ENCODE measurements at places on chromosomes 1 and 21. TPM values are rescaled to one million over a fixed set of nuclear protein-coding genes. Genes with fewer than 3 reads are reported as not detected.

DNA sequence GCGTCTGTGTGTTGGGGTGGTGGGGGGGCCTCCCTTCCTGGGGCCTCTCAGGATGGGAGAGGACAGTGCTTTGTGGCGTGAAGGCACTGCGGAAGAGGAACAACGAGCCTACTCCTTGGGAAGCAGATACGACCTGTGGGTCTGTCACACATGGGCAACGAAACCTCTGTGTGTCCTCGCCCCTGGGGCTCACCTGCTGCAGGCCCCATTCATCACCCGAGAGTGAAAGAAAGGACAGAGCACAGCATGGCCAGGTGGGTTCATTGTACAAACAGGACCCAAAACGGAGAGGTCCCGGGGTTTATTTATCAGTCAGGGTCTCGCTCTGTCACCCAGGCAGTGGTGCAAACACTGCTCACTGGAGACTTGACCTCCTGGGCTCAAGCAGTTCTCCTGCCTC, 40.1 kb upstream of the LIN9 start:
- DNase-seq: no peak
- no peak overlapping the region for H3K27ac ChIP-seq
- no peaks in the 10 kb centered on the region for H3K36me3 ChIP-seq
- H3K27me3 ChIP-seq: no peaks in the 10 kb centered on the region
- no peak overlapping the region for H3K4me3 ChIP-seq

DNA sequence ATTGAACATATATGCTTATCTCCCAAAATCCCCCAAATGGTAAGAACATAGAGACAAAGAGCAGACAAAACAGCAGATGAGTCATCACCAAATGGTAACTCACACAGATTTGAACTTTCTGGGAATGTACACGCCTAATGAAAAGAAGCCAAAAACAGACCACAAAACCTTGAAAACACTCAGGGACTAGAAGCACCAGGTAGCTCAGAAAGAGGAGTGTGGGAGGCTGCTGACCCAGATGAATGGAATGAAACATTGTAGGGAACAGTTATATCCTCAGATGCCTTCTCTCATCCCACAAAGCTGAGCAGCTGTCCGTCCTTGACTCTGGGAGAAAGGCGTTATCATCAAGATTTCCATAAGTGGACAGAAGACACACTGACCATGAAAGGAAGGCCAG, 307.0 kb upstream of the USP25 start:
- H3K4me1 ChIP-seq: peaks cover 19% of the 10 kb centered on the region
- H3K36me3 ChIP-seq: no peaks in the 10 kb centered on the region
- no peak overlapping the region for H3K27ac ChIP-seq
- DNase-seq: no peak

DNA sequence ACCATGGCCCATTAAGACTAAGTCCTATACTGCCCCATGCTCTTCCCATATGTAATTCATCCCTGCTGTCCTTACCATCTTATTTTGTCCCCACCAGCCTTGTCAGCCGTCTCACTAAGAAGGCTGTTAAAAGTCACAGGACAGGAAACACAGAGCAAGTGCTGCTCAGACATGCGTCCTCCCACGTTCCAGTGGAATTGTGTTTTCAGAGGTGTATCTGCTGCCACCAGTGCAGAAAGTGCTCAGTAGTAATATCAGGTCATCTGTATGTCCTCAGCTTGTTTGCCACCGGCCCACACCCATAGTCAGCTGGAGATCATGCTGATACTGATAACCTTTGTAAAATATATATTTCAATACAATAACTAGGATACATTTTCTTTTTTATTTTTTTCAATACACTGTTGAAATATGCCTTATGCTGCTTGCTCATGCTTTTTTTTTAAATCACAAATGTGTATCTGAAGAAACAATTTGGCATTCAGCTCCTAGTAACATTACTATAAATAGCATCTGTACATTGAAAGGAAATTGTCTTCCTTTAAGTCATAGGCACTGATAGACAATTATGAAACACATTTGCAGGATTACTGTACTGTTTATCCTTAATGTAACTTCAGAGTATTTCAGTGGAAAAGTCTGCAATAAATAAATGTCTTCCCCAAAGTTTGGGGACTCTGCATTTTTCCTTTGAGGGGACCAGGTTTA, 156.9 kb downstream of the EDEM3 start:
- no peaks in the 10 kb centered on the region for H3K36me3 ChIP-seq
- no peaks in the 10 kb centered on the region for H3K4me1 ChIP-seq
- H3K27me3 ChIP-seq: no peaks in the 10 kb centered on the region
- no peak overlapping the region for H3K4me3 ChIP-seq
- no peak overlapping the region for H3K27ac ChIP-seq

DNA sequence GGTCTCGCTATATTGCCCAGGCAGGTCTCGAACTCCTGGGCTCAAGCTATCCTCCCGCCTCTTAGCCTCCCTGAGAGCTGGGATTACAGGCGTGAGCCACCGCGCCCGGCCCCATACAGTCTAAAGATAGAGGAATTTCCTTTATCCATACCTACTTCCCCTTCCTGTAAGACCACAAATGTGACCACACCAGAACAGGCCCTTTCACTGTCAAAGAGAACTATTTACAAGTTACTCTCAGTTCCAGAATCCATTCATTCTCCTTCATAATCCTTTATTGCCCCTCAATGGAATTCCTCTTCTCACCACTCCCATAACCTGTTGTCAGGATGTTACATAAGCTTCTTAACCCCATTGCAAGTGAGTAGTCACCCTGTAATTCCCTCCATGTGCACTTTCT, 26.3 kb upstream of the SLC5A9 start:
- H3K4me3 ChIP-seq: no peak overlapping the region
- no peak for DNase-seq
- no peaks in the 10 kb centered on the region for H3K27me3 ChIP-seq
- peaks cover 5% of the 10 kb centered on the region for H3K36me3 ChIP-seq
- no peak overlapping the region for H3K27ac ChIP-seq

DNA sequence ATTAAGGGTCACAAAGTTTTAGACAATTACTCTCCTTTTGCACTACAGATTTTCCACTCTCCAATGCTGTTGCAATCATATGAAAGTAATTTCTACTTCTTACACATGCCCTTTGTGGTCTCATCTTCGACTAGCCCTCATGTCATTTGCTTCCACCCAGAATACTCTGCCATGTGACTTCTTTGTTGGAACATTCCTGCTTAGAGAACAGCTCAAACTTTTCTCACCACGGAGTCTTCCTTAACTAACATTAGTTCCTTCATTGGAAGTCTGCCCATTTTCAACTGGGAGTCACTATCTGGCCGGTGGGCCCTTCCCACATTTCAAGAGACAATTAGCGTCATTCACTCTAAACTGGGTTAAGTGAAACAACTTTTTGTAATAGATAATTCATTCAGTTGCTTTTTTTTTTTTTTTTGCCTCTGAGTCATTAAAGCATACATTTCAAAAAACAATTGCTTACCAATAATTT, 142.6 kb upstream of the PALMD start:
- no peaks in the 10 kb centered on the region for H3K4me1 ChIP-seq
- H3K36me3 ChIP-seq: peaks cover 24% of the 10 kb centered on the region
- no peak overlapping the region for H3K27ac ChIP-seq
- H3K27me3 ChIP-seq: no peaks in the 10 kb centered on the region
- H3K4me3 ChIP-seq: no peak overlapping the region
- DNase-seq: no peak

DNA sequence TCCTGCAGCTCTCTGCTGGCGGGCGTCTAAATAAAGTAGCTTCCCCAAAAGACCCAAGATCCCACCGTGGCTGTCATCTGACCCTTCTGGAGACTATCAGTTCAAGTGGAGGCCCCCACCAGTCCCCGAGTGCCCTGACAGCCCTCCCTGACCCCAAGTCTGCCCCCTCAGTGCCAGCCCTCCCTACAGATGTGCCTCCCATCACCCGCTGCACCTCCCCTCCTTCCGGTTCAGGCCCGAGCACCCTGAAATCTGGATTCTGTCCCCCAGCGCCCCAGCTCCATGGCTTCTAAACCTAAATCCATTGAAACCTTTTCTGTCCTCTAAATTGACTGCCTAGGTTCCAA, 595 bp downstream of the IL10RB start:
- no peak overlapping the region for H3K27ac ChIP-seq
- no peaks in the 10 kb centered on the region for H3K4me1 ChIP-seq
- no peaks in the 10 kb centered on the region for H3K27me3 ChIP-seq
- DNase-seq: no peak

- H3K36me3 ChIP-seq: peaks cover 44% of the 10 kb centered on the region
- no peaks in the 10 kb centered on the region for H3K4me1 ChIP-seq
- H3K4me3 ChIP-seq: no peak overlapping the region
Measured at GRCh38 chr1:10257851-10258250, 47.5 kb downstream of the KIF1B start.

DNA sequence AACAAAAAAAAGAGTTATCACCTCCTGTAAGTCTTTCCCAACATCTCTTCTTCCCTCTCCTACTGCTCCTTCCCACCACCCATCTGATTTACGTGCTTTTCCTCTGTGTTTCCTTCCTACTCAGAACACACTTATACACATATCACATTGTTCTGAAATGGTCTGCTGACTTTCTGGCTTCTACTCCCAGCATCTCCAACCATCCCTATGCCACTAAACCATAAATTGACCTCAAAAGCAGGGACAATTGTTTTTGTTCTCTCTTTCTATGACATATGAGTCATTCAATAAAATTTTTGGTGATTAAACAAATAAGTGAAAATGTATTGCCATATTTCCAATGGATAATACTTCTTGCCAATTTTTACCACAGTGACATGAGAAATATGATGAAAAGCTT, 8.2 kb downstream of the GOLPH3L start:
- no peak overlapping the region for H3K4me3 ChIP-seq
- no peak for DNase-seq
- no peaks in the 10 kb centered on the region for H3K4me1 ChIP-seq
- no peaks in the 10 kb centered on the region for H3K27me3 ChIP-seq

BLACAT1 gene
- 4.0 TPM for total RNA-seq

IVL gene
- not detected for total RNA-seq

- no peak overlapping the region for H3K27ac ChIP-seq
- H3K36me3 ChIP-seq: no peaks in the 10 kb centered on the region
- no peak overlapping the region for H3K4me3 ChIP-seq
Measured at GRCh38 chr1:24477309-24477708, 25.3 kb upstream of the RCAN3 start.

DNA sequence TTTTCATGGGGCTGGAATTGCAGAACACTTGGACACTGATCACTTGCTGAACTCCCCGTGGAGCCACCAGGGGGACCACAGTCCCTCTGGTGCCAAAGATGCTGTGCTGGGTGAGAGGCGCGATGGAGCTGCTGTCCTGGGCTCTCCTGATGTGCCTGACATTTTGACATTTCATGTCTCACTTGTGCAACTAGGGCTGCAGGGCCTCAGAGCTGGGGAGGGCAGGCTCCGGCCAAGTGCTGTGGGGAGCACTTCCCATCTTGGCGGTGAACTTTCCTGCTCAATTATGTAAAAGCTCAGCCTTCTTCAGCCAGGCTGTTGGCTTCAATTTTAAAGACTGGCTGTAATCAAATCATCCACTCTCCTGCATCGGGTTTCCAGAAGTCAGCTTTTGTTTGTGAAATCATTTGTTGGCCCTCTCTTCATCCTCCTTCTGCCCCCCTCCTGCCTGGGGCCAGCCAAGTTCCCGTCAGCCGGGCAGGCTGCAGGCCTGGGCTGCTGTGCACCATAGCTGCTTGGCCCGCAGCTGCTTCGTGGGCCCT, 36.8 kb downstream of the KCNAB2 start:
- H3K27ac ChIP-seq: no peak overlapping the region
- no peaks in the 10 kb centered on the region for H3K27me3 ChIP-seq
- H3K4me1 ChIP-seq: no peaks in the 10 kb centered on the region
- no peaks in the 10 kb centered on the region for H3K36me3 ChIP-seq
- H3K4me3 ChIP-seq: no peak overlapping the region

DNA sequence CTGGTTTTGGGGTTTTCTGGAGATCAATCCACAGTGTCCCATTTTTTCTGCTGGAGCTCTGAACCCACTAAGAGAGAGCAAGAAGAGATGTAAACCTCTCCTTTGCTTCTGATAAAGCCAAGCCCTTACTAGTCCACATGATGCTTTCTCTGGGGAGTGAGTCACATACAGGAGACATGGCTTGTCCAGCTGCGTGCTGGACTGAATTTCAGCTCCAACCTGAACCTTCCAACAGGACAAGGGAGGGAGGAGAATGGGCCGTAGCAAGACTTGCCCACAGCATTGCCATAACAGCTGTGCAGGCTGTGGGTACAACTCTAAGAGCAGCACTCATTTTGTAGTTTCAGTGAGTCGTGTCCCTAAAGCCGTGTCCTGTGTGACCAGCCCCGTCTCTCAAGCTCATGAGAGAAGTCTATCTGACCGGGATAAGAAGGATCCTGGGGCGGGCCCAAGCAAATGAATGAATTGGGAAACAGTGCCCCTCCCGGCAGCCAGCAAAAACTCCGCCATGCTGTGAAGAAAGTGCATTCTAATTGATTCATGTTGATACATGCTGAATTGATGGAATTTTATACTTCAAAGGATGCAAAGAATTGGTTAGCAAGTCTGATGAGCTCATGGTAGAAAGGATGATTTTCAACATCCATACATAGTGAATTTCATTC, 195.2 kb downstream of the GABPA start:
- no peak overlapping the region for H3K27ac ChIP-seq
- no peak for DNase-seq
- no peaks in the 10 kb centered on the region for H3K27me3 ChIP-seq
- H3K4me3 ChIP-seq: no peak overlapping the region

DNA sequence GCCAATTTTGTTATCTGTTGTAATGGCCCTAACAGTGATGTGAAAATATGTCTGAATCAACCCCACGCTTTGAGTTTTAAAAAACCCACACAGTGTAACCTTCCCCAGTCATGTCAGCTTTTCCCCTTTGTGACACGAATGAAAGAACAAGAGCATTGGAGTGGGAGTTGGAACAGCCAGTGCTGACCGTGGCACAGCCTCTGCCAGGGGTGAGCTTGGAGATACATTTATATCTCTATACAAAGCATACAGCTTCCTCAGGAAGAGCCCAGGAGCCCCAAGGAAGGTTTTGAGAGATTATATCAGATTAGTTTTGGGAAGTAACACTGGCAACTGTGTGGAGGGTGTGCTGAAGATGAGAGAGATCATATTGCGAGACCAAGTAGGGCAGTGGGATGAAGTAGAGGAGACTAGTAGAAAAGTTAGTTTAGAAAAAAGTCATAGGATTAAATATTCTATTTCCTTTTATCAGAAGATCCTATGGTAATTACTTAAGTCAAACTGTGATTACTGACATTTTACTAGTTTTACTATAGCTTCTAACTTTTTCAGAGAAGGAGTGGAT, 15.9 kb downstream of the LRRC8B start:
- H3K4me3 ChIP-seq: no peak overlapping the region
- H3K27me3 ChIP-seq: no peaks in the 10 kb centered on the region
- no peaks in the 10 kb centered on the region for H3K4me1 ChIP-seq
- H3K27ac ChIP-seq: no peak overlapping the region
- no peaks in the 10 kb centered on the region for H3K36me3 ChIP-seq

AMY1A gene
- not detected for total RNA-seq

DNA sequence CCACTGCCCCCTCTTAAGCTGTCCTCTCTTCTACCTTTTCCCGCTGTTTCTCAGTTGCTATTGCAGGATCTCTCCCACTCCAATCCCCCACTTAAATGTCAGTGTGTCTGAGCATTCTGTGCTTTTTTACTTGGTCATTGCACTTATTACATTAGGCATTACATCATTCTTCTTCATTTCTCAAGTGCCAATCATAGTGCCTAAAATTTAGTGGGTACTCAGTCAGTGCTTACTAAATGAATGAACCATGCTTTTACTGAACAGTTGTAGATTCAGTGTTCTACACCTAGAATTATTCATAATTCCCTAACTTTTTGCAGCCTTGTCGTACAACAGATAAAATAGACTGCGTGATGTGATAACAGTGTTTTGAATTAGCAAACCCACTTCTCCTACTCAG, 19.4 kb downstream of the ARMH1 start:
- H3K27ac ChIP-seq: no peak overlapping the region
- H3K36me3 ChIP-seq: no peaks in the 10 kb centered on the region
- no peaks in the 10 kb centered on the region for H3K27me3 ChIP-seq
- H3K4me3 ChIP-seq: no peak overlapping the region
- DNase-seq: no peak
